Bronchial epithelial cell (primary cell): ENCODE measurements at places on chromosomes 2 and 18. TPM values are rescaled to one million over a fixed set of nuclear protein-coding genes. Genes with fewer than 3 reads are reported as not detected.

Gene FHOD3
- total RNA-seq, result 8.8 and 15.8 TPM in 2 replicates

Gene CLASP1
- 46.5 and 56.9 TPM in 2 replicates for total RNA-seq

Gene IL1RL1
- 65.8 and 162 TPM in 2 replicates for total RNA-seq

Gene PLCD4
- total RNA-seq, result 0.53 and 1.2 TPM in 2 replicates

Gene GCG
- total RNA-seq, result not detected in 2 replicates

Gene IGFBP5
- total RNA-seq, result 0.51 and 9.2 TPM in 2 replicates

Gene TMEM247
- not detected in 2 replicates for total RNA-seq

Gene INHA
- under 0.01 and 0.13 TPM in 2 replicates for total RNA-seq

Gene TMEM178A
- total RNA-seq, result 0.26 and 0.51 TPM in 2 replicates

Gene FLACC1
- total RNA-seq, result 0.13 and 0.26 TPM in 2 replicates

Gene CNTNAP5
- not detected in 2 replicates for total RNA-seq

Gene MC4R
- total RNA-seq, result under 0.01 TPM in 1 of 2 replicates, not detected in the other

Gene CROCC2
- 0.26 TPM in 1 of 2 replicates, not detected in the other for total RNA-seq

Gene NOSTRIN
- total RNA-seq, result 0.26 and 0.64 TPM in 2 replicates

Gene LRP2
- not detected in 2 replicates for total RNA-seq

Gene GPR45
- total RNA-seq, result not detected in 2 replicates

Gene CFC1
- not detected in 2 replicates for total RNA-seq

Gene ZNF385B
- total RNA-seq, result not detected in 2 replicates

Gene CYBRD1
- total RNA-seq, result 8.1 and 14.5 TPM in 2 replicates

Gene PLA2R1
- 2.1 and 4.5 TPM in 2 replicates for total RNA-seq

Gene PCARE
- total RNA-seq, result not detected in 2 replicates

Gene REEP1
- under 0.01 TPM in 1 of 2 replicates, not detected in the other for total RNA-seq

Gene TEX261
- total RNA-seq, result 11.1 and 14.1 TPM in 2 replicates

Gene ELOA2
- not detected in 2 replicates for total RNA-seq

Gene KCNG2
- total RNA-seq, result not detected in 2 replicates

Gene CSRNP3
- total RNA-seq, result 0.26 and 0.38 TPM in 2 replicates
